ENCODE measurements at places on chromosomes 4 and X. TPM values are rescaled to one million over a fixed set of nuclear protein-coding genes. Genes with fewer than 3 reads are reported as not detected.
A peak's percentile ranks its signal among the peaks of the same experiment; 100 is the strongest.

DNA sequence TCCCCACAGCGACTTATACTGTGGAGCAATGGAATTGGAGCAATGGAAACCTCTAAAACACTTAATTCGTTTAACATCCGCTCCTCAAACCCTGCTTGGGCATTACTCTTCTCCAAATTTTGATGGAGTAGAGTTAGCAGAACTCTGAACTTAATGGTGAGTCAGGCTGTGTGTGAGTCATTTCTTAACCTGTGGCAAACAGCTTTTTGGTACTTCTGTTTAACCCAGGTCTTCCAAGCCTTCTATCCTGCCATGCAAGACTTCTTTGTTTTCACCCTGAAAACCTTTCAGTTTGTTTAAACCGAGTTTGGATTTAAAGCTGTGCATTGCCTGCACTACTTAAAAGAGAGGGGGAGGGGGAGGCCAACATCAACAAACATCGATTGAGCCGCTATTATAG is 3.6 kb upstream of the AMOT start:
- peak; percentile 13 for DNase-seq

- DNase-seq: peak; percentile 66
These were observed at the start of gene FSTL5 for GRCh38 chr4:162163892-162164759. TSS of gene FSTL5 (minus strand) at chr4:162164000. CDS start at chr4:162111396, 52,604 bp downstream.

DNA sequence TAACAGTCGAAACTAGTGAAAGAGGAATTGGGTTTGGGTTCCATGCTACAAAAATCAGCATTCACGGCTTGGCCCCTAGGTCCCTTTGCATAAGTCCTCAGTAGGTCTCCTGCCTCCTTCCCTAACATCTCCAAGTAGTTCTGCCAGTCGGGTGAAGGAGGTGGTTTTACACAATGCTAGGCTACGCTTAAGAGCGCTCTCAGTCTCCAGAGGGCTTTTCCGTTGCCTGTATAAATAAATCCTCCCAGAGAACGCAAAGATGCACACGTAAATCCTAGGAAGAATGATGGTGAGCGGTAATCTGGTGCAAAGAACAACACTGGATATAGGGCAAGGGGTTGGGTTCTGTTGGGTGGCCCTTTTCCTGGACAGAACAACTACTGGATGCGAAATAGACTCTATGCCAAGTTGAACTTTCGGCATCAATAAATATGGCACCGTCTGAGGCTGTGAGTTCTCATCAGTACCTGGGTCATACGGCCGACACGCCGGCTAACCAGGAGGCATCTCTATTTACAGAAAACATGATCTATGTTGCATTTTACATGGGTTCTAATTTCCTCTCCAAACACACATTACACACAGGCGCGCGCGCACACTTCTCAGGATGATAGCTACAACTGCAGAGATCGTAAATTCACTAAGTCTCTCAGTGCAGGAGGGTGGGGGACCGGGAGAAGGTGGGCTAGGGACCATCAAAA is 1.3 kb downstream of the CAMK2D start:
- peak; percentile 47 for DNase-seq

- no peak for DNase-seq
These were observed 7.0 kb downstream of the SFRP2 start for GRCh38 chr4:153781717-153782416.

Gene CDX4
- total RNA-seq: not detected

Gene CHRDL1
- total RNA-seq: not detected

Gene CABS1
- total RNA-seq: not detected

DNA sequence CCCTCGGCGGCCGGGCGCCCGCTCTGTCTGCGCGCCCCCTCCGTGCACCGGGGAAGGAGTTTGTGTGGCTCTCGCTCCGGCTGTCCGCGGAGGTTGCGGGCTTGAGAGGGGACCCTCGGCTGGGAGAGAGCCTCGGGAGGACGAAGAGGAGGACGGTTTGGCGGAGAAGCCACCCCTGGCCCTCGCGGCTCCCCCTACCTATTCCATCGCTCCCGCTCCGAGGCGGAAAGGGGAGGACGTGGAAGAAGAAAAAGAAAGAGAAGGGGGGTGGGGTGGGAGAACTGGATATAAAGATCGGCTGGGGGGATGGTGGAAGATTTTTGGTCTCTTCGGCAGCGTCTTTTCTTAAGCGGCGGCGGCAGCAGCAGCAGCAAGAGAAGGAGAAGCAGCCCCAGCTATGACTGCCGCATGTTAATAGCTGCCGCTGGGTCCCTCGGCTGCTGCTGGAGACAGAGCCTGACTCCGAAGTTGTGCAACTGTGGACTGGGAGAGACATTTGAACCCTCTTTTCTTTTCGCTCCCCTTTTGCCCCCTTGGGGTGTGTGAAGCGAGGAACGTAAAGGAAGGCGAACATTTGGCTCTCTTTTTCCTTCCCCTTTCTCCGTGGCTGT is 895 bp downstream of the ADGRL3 start:
- DNase-seq: no peak

- DNase-seq: peak; percentile 40
These were observed 181.0 kb upstream of the KCNIP4 start for GRCh38 chr4:22129454-22130029.

Gene SOX3
- not detected for total RNA-seq

DNA sequence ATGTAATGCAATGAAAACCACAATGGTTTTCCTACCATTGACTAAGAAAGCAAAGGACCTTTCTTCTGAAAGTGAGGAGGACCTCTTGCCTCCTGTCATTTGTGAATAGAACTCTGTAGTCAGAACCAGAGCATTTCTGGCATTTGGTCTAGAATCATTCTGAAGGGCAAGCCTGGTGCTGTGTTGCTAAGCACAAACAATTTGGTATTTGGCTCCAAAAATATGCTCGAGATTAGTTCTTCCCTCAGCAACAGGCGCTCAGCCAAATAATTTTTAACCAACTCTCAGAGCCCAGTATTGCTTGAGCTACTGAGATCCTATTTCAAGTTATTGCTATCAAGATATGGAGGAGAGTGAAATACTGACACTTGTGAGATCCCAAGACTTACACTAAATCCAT is 71.0 kb downstream of the SNCA start:
- no peak for DNase-seq

DNA sequence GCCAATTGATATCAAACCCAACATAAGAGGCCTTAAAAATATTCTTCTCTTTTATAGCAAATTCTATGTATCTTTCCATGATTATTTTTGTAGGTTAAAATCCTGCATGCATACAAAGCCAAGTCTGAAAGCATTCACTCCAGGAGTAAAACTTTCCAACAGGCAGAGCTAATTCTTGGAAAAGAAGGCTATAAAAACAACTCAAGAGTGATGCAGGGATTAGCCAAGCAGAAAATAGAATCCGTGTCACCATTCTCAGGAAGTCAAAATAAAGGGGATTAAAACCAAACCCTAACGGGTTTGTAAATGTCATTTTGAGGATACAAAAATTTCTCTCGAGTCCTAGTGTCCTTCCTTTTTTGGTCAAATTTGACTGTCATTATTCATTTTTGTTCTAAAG is 412.4 kb downstream of the DMD start:
- DNase-seq: no peak

DNA sequence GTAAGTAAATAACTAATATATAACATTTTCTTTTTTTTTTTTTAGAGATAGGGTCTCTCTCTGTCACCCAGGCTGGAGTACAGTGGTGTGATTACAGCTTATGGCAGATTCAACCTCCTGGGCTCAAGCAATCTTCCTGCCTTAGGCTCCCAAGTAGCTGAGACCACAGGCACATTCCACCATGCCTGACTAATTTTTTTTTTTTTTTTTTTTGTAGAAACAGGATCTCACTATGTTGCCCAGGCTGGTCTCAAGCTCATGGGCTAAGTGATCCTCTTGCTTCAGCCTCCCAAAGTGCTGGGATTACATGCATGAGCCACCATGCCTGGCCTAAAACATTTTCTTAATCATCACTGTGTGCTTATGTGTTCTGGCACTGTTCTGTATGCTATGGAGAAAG is 32.8 kb downstream of the MGARP start:
- DNase-seq: no peak

Gene ABLIM2
- 0.24 TPM for total RNA-seq

Gene HSFX3
- total RNA-seq: not detected

Gene ADH1C
- not detected for total RNA-seq

DNA sequence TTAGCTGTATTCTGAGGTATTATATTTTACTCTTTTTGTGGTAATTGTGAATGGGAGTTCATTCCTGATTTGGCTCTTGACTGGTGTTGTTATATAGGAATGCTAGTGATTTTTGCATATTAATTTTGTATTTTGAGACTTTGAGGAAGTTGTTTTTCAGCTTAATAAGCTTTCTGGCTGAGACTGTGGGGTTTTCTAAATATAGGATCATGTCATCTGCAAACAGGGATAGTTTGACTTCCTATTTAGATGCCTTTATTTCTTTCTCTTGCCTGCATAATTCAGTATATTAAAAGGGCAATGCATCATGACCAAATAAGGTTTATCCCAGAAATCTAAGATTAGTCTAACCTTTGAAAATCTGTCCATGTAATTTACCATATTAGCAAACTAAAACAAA is 44.7 kb upstream of the EPGN start:
- no peak for DNase-seq

GRCh38 chr4:57193209-57193810 is 83.1 kb upstream of the IGFBP7 start:
- DNase-seq: no peak

- DNase-seq: peak; percentile 61
These were observed 759 bp upstream of the TBC1D1 start for GRCh38 chr4:37889849-37890800.

- DNase-seq: no peak
These were observed 188.8 kb upstream of the VEGFC start for GRCh38 chr4:176981551-176981950.

Gene XAGE2
- not detected for total RNA-seq

- DNase-seq: no peak
These were observed 46.5 kb upstream of the PGRMC1 start for GRCh38 chrX:119189595-119189994.

GRCh38 chr4:144294211-144294610 is 153.7 kb upstream of the GYPA start:
- no peak for DNase-seq

GRCh38 chr4:73751166-73751565 is 10.8 kb downstream of the CXCL8 start:
- DNase-seq: no peak

DNA sequence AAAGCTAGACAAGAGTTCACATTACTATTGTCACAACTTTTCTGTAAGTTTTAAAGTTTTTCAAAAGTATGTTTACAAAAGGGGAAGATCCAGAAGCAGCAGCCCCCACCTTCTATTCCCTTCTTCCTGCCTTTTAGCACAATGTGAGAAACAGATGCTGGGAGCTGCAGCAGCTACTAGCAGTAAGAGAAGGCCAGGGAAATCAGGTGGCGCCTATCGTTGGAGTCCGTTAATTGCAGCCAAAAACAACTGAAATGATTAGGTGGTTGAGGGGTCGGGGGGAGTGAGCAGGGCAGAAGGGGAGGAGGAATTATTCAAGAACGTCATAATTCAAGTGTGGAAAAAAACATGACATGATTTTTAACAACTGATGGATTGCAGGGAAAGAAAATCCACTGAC is 27.4 kb downstream of the FRYL start:
- no peak for DNase-seq

DNA sequence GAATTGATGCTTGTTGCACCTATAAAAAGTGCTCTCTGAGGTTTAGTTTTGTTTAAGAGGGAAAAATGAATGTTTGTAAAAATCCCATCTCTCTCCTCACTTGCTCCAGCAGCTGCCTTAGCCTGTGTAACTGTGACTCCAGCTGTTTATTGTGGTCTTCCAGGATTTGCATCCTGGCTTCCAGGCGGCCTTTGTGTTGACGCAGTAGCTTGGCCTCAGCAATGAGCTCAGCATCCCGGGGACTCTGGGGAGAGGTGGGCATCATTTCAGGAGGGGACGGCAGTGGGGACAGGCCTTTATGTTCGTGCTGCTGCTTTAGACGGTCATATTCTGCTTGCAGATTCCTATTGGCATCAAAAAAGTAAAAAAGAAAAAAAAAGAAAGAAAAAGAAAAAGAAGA is 75.3 kb upstream of the FTHL17 start:
- DNase-seq: no peak

DNA sequence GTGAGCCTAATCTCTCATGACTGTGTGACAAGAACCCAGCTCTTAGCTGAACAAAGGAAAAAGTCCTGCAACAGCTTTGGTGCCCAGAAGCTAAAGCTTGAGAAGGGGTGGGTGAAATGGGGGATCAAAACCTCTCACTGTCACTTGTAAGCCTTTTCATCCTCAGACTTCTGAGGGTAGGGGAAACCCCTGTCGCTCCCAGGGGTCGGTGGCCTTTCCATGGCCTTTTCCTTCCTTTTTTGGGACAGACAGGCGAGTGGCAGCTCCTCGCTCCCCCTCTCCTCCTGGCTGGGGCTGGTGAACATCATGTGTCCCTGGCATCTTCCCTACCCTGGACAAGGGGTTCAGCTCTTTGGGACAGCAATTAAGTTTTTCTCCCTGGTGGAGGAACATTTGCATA is 78.2 kb downstream of the FAM47A start:
- no peak for DNase-seq

DNA sequence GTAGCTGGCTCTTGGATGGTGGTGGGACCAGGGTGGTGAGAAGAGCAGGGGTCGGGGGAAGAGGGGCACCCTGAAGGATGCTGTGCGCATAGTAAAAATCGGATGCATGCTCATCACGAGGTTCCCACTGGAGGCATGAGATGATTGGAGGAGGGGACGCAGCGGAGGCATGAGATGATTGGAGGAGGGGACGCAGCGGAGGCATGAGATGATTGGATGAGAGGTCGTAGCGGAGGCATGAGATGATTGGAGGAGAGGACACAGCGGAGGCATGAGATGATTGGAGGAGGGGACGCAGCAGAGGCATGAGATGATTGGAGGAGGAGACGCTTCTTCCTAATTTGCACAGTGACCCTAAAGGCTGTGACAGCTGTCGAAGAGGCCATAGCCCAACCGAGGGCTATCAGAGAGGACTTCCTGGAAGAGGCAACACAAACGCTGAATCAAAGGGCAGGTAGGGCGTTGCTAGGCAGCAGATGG is 106.7 kb downstream of the ADRA2C start:
- no peak for DNase-seq

DNA sequence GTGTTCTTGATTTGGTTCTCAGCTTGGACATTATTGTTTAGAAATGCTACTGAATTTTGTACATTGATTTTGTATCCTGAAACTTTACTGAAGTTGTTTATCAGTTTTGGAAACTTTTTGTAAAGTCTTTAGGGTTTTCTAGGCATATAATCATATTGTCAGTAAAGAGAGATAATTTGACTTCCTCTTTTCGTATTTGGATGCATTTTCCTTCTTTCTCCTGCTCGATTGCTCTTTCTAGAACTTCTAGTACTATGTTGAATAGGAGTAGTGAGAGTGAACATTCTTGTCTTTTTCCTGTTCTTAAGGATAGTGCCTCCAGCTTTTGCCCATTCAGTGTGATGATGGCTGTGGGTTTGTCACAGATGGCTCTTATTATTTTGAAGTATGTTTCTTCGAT is 24.1 kb downstream of the TMPRSS11A start:
- no peak for DNase-seq

Gene SMIM20
- 28.1 TPM for total RNA-seq
